ENCODE measurements at places on chromosomes 5 and 9.

DNA sequence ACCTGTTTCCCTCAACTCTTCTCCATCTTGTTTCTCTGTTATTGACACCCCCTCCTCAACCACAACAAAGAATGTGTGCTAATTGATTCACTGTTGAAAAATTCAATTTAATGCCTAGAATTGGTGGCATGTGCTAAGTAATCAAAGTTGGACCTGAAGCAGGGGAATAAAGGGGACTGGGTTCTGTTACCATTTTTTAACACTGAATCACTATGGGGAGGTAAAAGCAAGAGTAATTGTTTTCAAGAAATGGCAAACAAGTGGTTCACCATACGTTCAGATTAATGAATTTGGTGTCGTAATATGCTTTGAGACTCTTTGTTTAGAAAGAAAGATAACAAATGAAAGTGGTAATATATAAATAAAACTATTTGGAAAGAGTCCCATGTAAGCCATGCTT, 17.0 kb upstream of the SSBP2 start:
- DNase-seq = no peak

DNA sequence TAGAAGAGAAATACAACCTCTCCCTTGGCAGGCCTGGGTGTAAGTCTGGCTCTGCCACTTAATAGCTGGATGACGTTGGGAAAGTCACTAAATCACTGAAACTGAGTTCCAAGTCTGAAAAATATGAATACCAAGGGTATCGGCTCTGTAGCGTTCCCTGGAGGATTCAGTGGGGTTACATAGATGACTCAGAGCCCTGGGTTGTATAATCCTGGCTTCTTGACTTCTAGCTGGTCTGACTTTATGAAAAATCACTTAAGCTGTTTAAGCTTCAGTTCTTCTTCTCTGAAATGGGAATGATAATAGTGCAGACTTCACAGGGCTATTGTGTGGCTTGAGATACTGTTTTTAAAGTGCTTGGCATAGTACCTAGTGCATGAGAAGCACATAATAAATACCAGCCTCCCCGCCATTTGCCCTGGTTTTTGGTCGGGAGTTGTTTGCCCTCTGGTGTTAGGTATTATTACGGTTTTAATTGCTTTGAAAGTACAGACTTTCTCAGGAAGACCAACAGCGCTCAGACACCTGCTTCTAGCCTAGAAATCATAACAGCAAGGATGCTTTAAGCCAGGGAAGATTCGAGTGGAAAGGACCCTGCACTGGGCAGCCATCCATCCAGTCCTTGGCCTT, 43.0 kb downstream of the CYFIP2 start:
- no peak for DNase-seq

DNA sequence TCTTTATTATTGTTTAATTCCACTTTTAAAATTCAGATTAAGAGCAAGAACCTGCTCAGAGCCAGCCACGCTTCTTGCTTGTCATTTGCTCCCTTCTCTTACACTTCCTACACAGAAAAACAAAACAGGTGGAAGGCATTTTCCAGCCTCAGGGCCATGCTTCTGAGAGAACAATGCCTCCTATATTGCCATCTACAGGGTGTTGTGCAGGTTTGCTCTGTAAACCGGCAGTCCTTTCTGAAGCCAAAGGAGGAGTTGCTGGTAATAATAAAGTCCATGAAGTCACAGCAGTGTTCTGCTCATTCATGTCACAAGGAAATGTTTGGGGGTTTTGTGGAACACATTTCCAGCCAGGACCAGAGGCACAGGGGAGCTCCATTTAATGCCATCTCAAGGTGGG, 16.1 kb upstream of the PRLR start:
- no peak for DNase-seq

DNA sequence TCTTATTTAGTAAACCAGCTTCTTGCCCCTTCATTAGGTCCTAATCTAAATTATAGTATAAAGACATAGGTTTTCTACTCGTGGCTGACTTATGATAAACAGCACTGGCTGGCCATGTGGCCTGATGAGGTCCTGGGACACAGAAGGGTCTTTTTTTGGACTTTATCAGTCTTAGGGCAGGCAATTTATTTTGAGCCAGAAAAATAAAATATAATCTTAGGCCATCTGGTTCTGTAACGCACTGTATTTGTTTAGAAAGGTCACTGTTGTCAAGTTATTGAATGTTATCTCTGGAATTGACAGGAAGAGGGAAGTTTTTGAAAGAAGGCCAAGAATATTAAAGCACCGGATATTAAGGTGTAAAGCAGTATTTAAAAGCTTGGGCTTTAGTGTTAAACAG, 53.9 kb downstream of the RFX3 start:
- DNase-seq = no peak

DNA sequence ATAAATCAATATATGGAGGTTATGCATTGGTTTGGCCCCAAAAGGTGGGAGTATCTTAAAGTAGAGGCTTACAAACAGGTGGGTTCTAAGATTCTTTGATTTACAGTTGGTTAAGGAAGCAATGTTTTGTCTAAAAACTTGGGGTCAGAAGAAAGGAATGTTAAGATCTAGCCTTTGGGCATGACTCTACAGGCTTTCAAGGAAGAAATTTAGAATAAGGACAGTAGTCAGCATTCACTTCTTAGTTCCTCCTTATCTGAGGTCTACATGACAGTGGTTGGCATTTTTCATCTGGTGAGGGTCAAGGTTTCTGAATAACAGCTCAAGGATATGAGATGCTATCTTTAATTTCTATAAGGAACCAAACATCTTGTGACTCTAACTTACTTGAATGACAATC, 122.8 kb downstream of the CAMK4 start:
- DNase-seq = no peak

Measured in nephron progenitor cell (in vitro differentiated cells).